ENCODE measurements at places on chromosomes 4 and X. TPM values are rescaled to one million over a fixed set of nuclear protein-coding genes. Genes with fewer than 3 reads are reported as not detected.
A peak's percentile ranks its signal among the peaks of the same experiment; 100 is the strongest.

PNMA6F gene
- not detected for total RNA-seq

ARR3 gene
- total RNA-seq = not detected

ZXDA gene
- total RNA-seq = 1.8 TPM

NR3C2 gene
- 2.5 TPM for total RNA-seq

NLRP2B gene
- not detected for total RNA-seq

ABLIM2 gene
- total RNA-seq = 0.36 TPM

GRCh38 chr4:25857403-25857802 is 5.4 kb downstream of the SEL1L3 start:
- no peak for DNase-seq

GRCh38 chr4:183507925-183508696 is 3.3 kb downstream of the ING2 start:
- DNase-seq = no peak

DNA sequence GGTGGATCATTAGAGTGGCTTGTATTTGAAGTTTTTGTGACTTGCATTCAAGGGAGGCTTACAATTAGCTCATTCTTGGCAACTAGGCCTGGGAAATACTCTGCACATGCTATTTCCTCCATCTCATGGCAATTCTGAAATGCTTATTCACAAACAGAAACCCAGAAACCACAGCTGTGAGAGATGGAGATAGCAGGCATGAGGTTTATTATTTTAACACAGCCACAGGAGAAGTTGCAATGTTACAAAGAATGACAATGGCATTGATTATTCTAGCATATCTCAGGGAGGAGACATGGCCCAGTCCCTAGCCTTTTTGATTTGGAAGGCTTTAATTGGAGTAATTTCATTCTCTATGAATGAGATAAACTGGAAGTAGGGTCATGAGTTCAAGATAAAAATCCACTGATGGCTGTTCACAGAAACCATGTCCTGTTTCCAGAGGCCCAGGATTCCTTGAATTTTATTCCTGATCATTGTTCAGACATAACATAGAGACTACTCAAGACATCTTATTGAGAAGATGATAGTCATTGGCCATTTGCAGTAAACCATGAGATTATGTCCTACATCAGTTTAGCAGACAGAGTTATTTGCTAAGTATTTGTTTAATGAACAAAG is 123.9 kb downstream of the MID1 start:
- DNase-seq = peak; percentile 94

DNA sequence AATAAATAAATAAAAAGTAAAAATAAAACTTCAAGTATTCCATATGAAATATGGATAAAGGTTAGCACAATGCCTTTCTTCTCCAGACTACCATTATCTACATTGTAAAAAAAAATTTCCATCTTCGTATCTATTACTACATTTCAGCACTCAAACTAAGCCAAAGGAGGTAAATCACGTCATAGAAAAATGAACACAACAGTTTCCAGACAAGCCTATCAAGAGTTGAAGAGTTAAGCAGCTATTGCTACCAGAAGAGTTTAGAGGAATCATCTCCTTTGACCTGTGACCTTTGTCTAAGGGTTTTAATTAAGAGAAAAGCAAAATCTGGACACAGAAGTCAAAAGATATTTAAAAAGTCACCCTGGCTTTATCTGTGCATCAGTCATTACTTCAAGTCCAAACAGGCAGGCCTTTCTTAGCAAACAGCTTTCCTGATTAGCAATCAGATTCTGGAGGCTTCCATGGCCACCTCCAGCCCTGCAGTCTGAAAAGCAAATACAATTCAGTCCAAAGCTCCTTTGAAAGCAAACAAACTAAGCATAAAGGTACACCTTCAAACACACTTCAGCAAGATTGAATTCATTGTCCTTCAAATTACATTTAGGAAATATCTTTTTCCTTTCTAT is 82.2 kb downstream of the APBB2 start:
- DNase-seq = no peak

- no peak for DNase-seq
Observed at GRCh38 chr4:140720387-140721304, 35.5 kb downstream of the TBC1D9 start.

- peak; percentile 36 for DNase-seq
Observed at GRCh38 chr4:76199664-76200211, 13.9 kb downstream of the SCARB2 start.

GRCh38 chr4:15381806-15382338 is 46.0 kb upstream of the C1QTNF7 start:
- DNase-seq = no peak

All from astrocyte (in vitro differentiated cells and primary cell).